Stimulated activated CD4-positive, alpha-beta T cell treated with anti-CD3 and anti-CD28 coated beads, Interleukin-12 subunit alpha, Interleukin-12 subunit beta, amount 100 ng/mL, for 4 hours (primary cell): ENCODE measurements at places on chromosomes 2 and 18.

GRCh38 chr2:96150791-96151594 is 5.8 kb upstream of the DUSP2 start:
- no peak for DNase-seq

DNA sequence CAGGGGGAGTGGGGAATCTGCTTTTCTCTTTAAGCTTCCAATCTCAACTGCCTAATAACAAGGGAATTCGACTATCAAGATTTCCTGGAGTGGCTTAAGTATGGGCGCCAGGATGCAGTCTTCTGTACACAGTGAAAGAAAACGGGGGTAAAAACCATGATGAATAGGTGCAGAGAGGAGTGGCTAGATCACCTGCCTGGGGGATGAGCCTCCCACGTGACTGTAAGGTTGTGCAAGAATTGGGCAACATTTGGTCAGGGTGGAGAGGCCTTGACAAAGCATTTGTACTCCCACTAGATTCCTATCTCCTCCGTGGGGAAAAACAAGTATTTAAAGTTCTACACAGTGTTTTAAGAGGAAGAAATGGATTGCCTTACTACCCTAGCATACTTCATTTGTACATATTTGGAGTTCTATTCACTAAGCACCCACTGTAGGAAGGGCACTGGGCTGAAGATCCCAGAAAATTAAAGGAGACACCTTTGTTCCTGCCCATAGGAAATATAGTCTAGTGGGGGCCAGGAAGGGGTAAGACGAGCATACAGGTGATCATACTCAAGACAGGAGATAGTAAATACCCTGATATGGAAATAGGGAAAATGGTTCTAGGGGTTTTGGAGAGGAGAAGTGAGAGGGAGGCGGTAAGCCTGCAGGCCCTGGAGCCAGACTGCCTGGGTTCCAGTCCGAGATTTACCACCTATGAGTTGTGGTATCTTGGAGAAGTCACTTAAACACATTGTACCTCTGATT is 29.2 kb downstream of the EPAS1 start:
- no peak for DNase-seq

DNA sequence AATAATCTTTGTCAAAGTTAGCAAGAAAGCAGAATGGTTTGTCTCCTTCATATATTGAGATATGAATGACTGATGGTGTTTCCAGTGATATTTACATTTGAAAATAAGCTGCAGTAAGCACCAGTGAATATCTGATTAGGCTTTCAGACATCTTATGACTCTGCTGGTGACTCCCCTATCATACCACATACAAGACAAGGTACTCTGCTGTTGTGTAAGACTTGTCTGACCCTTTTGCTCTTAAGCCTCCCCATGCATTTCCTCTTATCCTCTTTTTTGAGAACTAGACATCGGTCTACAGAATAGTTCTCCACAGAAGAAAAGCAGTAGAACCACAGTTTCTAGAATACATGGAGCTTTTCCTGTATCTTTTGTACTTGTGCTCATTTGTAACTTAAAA is 9.3 kb downstream of the POLI start:
- no peak for DNase-seq

- DNase-seq, result no peak
Measured at GRCh38 chr2:132979339-132980093, 309.5 kb upstream of the LYPD1 start.

- peak; percentile 34 for DNase-seq
Measured at GRCh38 chr2:119659601-119660342, 19.2 kb upstream of the TMEM177 start.

- no peak for DNase-seq
Measured at GRCh38 chr18:28359176-28359575, 182.2 kb upstream of the CDH2 start.

DNA sequence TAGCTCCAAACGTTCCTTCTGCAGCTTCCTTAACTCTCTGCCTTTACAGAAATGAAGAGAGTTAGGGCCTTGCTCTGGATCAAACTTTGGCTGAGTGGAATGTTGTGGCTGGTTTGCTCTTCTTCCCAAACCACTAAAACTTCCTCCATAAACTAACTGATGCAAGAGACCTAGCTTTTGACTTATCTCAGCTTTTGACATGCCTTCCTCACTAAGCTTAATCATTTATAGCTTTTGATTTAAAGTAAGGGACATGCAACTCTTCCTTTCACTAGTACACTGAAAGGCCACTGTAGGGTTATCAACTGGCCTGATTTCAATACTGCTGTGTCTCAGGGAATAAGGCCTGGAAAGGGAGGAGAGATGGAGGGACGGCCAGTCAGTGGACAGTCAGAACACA is 8.3 kb downstream of the PXDN start:
- DNase-seq, result no peak

- DNase-seq, result no peak
Measured at GRCh38 chr2:77268626-77269025, 253.6 kb downstream of the LRRTM4 start.

DNA sequence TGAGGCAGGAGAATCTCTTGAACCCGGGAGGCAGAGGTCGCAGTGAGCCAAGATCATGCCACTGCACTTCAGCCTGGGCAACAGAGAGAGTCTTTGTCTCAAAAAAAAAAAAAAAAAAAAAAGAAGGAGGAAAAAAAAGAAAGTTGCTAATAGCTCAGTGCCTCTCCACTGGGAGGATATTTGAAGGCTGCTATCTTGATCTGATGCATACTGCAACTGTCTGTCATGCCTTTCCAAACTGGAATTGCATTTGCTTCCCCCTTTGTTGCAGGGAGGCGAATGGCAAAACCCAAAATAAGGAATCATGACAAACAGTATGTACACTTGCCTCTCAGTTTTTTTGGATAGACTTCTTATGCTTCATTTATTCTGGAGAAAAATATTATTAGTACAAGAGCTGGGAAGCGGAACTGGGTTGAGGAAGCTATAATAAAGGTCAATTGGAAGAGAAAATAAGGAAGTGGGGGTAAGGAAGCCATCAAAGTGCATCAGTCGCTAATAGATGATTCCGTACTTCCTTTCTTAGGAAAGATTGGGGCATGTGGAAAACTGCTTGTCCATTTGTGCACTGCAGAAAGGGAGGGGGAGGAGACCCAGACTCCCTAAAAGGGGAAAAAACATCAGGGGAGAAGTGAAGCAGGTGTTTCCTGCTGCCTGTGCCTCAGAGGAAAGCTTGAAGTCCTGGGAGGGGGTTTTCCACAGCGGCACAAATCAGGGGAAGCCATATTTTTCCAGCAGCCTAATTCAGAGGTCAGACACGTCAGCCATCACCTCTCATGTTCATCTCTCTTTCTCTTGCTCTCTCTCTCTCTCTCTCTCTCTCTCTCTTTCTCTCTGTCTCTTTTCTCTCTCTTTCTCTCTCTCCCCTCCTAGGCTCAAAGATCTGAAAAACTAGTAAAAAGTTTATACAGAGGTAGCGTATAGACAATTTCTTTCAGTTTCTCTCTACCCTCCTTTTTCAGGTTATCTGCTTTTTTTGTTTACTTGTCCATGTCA is 301.4 kb upstream of the TNP1 start:
- DNase-seq, result no peak

GRCh38 chr18:42561521-42561920 is 554.0 kb downstream of the RIT2 start:
- DNase-seq, result no peak

DNA sequence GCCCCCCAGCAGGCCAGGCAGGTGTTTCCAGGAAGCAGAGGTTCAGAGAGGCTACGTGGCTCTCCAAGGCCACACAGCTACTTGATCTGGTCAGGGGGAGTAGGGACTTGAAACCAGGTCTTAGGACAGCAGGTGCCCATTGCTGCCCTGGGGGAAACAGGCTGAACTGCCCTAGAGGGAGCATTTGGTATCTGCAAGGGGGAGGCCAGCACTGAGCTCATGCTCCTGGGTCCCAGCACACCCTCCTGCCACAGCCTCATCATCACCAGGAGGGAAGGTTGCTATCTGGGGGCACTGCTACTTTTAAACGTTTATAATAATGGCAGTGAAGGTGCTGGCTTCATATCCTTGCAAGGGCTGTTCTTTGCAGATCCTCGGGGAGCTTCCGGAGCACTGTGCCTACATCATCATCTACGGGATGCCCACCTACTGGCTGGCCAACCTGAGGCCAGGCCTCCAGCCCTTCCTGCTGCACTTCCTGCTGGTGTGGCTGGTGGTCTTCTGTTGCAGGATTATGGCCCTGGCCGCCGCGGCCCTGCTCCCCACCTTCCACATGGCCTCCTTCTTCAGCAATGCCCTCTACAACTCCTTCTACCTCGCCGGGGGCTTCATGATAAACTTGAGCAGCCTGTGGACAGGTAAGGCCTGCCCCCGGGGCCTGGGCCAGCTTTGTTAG is 36.1 kb downstream of the ABCG8 start:
- no peak for DNase-seq

GRCh38 chr2:127320586-127321275 is 26.8 kb upstream of the ERCC3 start:
- no peak for DNase-seq

- DNase-seq, result no peak
Measured at GRCh38 chr2:40281021-40281940, 170.6 kb downstream of the SLC8A1 start.

DNA sequence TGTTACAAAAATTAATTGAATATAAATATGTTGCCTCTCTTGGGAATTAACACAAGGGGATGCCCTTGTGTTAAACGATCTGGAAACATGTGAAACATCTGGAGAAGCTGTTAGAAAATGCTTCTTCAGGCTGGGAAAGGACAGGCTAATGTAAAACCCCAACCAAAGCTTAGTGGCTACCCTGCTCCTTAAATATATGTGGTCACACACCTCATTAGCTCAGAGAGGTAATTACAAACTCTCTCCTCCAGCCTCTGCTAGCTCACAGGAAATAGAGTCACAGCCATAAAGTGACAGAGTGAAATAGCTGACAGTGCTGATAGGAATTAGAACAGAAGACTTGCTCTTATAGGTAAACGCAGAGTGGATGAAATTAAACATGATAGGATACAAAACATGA is 155.9 kb downstream of the RAB3GAP1 start:
- DNase-seq, result no peak

DNA sequence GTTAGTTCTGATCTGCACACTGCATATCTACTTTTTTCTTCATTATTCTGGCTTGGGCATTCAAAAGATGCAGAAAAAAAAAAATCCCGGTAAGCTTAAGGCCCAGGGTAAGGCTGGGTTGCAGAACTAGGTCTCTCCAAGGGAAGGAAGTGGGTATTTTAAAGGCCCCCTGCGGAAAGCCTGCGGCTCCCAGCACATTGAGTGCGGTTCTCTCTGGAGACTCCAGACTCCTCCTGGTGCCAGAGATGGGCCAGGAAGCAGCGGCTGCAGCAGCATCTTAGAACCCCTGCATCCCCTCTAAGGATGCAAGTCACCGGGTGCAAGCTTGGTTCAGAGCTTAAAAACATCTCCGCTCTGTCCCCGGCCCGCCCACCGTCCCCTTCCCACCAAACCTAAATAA is 49.5 kb downstream of the TGIF1 start:
- no peak for DNase-seq

DNA sequence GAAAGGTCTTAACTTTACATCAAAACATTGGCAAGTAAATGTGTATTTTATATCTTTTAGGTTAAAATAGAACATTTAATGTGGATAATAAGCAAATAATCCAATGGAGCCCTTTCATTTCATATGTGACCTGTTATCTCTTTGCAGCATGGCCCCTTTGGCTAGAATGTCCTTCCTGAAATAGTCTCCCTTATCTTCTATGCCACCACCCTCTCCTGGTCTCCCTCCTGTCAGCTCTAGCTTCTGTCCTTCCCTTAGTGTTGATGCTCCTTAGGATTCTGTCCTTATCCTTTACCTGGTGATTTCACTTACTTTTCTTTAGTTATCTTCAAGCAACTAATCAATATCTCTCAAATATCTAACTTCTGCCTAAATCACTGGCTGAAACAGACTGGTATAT is 87.1 kb upstream of the TFCP2L1 start:
- DNase-seq, result no peak

DNA sequence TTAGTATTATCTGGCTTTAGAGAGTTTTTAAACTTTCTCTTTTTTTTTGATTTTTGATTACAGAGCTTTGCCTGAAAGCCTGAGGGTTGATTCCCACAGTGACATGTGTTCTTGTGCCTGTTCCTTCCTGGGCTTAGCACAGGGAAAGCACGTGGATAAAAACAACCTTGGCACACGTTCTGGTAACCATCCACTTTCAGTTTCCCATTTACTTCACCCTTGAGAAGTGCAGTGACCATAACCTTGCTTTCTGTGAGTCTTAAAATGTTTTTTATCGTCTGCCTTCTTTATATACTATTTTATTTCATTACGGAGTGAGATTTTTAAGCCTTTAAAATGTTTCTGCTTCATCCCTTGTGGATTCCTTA is 11.5 kb downstream of the CD226 start:
- DNase-seq, result no peak

GRCh38 chr2:239762106-239762505 is 263.0 kb downstream of the NDUFA10 start:
- no peak for DNase-seq

- DNase-seq, result no peak
Measured at GRCh38 chr18:76927223-76927725, 104.9 kb downstream of the ZNF236 start.

- no peak for DNase-seq
Measured at GRCh38 chr2:179443180-179443579, 178.5 kb upstream of the SESTD1 start.

- DNase-seq, result no peak
Measured at GRCh38 chr18:28334516-28334915, 157.6 kb upstream of the CDH2 start.

GRCh38 chr2:54455131-54455562 is 980 bp upstream of the SPTBN1 start:
- DNase-seq, result no peak

DNA sequence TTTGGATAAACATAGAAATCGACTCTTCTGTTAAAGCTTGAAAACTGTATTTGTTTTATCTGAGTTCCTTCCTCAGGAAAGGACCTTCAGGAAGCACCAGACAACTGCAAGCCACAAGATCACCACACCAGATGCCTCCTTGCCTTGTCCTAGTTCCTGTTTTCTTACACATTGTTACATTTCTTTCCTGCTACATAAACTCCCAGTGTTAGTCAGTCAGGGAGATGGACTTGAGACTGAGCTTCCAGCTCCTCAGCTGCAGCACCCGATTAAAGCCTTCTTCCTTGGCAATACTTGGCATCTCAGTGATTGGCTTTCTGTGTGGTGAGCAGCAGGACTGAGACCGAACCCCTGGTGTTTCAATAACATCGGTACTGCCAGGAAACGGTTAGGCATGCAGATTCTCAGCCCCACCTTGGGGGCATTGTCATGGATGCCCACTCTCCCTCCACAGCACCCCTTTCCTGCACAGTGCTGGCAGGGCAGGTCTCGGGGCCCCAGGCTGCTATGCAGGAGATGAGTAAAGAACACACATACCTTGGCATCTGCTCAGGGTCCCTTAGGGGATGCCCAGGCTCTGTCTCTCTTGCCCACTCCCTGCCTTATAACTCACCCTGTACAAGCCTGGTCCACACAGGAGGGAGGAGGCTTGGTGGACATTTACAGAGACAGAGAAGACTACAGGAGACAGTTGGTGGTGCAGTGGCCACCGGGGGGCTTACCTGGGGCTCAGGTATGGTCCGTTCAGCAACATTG is 32.6 kb downstream of the ANKMY1 start:
- DNase-seq, result no peak

GRCh38 chr2:28588292-28588670 is 92.4 kb downstream of the PLB1 start:
- DNase-seq, result no peak

GRCh38 chr18:56270671-56271250 is 367.6 kb downstream of the TXNL1 start:
- no peak for DNase-seq
